Thyroid gland (tissue), 4 donors: ENCODE measurements at places on chromosomes 5 and 9. TPM values are rescaled to one million over a fixed set of nuclear protein-coding genes. Genes with fewer than 3 reads are reported as not detected.
A peak's percentile ranks its signal among the peaks of the same experiment; 100 is the strongest.

GRCh38 chr5:9930156-9930555 is 300.0 kb upstream of the TAS2R1 start:
- no peak for DNase-seq

GRCh38 chr9:92141144-92142129 is 26.2 kb upstream of the SPTLC1 start:
- peak; percentile 32 for DNase-seq

SPINK6 gene
- not detected for total RNA-seq

COL15A1 gene
- total RNA-seq: 10.8 TPM

PCDHB6 gene
- total RNA-seq: 1.1 TPM

GRCh38 chr9:91856419-91856818 is 93.6 kb downstream of the ROR2 start:
- no peak for DNase-seq

- no peak for DNase-seq
These were observed 2.1 kb downstream of the S1PR3 start for GRCh38 chr9:88993327-88993726.

TAF11L10 gene
- not detected for total RNA-seq

GRCh38 chr5:175663186-175664184 is 5.6 kb downstream of the HRH2 start:
- no peak for DNase-seq

GRCh38 chr5:78345485-78345884 is 14.9 kb upstream of the SCAMP1 start:
- no peak for DNase-seq

- no peak for DNase-seq
These were observed 8.4 kb downstream of the PDE6A start for GRCh38 chr5:149936044-149936699.

DNA sequence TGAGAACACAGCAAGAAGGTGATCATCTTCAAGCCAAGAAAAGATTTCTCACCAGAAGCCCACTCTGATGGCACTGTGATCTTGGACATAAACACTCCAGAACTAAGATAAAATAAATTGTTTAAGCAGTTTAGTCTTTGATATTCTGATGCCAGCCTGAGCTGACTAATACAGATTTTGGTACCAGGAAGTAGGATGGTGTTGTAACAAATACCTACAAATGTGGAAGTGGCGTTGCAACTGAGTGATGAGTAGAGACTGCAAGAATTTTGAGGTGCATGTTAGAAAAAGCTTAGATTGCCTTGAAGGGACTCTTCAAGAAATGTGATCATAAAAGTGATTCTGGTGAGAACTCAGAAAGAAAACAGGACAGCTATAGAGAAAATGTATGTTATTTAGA is 592.4 kb upstream of the DAB2 start:
- DNase-seq: no peak

SLC30A5 gene
- 76.1 TPM for total RNA-seq

DNA sequence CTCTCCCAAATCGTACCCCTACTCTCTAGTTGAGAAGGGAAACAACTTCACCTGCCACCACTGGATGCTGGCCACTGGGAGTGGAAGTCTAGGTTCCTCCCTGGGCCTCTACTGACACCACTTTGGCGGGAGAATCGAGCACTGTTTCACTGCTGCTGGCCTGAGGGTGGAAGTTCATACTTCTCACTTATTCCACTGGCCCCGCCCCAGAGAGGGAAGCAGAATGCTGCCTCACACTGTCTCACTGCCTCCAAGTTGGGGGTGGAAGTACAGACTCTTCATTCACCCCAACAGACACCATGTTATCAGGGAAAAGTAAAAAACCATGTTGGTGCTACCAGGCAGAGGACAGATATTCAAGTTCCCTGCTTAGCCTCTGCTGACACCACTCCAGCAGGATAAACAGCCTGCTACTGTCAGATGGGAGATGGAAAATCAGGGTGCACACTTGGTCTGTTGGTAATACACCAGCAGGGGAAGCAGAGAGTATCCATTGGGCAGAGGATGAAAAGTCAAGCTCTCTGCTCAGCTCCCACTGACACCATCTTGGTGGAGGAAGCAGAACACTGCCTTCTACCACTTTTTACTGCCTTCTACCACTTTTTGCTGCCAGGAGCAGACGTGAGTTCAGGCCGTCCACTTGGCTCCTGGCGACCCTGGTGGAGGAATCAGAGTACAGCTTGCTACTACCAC is 159.4 kb downstream of the SIL1 start:
- DNase-seq: no peak

PCDHA1 gene
- 0.13 TPM for total RNA-seq

DNA sequence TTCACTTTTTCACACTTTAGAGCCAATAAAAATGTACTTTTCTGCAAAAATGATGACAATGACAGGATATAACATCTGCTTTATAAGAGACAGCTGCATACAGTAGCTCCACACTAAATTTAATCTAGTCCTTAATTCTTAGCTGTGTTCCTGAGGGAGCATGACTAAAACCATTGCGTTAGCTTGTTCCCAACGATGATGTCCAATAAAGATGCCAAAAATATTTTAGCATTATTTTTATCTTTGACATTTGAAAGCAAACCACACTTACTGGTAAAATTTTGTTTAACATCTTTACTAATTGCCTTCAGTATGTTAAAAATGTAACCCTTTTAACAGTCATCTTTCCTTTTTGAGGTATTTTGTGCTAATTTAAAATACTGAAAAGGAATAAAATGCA is 382.7 kb downstream of the CHSY3 start:
- DNase-seq: no peak

GRCh38 chr5:74188351-74189105 is 452.0 kb downstream of the ENC1 start:
- no peak for DNase-seq

TXNDC15 gene
- 183 TPM for total RNA-seq

GRCh38 chr9:129624947-129625346 is 1.0 kb upstream of the NTMT1 start:
- no peak for DNase-seq

PCDHGA2 gene
- 5.7 TPM for total RNA-seq

GADD45G gene
- 8.3 TPM for total RNA-seq

GRCh38 chr9:83266666-83267496 is 203.9 kb upstream of the RASEF start:
- DNase-seq: peak; percentile 54

UBTD2 gene
- 28.6 TPM for total RNA-seq

GRCh38 chr5:86986837-86987236 is 280.8 kb upstream of the RASA1 start:
- no peak for DNase-seq

DNA sequence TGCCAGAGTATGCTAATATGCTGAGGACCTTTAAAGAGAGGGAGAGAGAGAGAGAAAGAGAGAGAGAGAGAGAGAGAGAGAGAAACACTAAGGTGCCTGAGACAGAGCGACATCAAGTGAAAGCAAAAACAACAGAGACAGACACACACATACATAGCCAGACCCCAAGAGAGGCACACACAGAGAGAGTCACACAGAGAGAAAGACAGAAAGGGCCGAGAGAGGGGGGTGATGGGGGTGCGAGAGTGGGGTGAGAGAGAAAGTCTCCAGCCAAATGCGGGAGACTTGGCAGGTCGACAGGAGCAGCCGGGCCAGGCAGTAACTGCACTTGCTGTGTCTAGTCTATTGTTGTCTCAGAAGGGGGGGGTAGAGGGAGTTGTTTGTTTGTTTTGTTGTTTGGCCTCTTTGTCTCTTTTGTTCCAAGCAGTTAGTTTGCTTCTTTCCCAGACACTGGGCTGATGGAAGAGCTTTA is 30.1 kb upstream of the NFIB start:
- peak; percentile 49 for DNase-seq

DMRT3 gene
- 5.5 TPM for total RNA-seq

SNCAIP gene
- 12.8 TPM for total RNA-seq

- no peak for DNase-seq
These were observed 142.9 kb downstream of the COX7C start for GRCh38 chr5:86760661-86761060.

- no peak for DNase-seq
These were observed 166.3 kb downstream of the C5orf15 start for GRCh38 chr5:133801955-133802751.

DNA sequence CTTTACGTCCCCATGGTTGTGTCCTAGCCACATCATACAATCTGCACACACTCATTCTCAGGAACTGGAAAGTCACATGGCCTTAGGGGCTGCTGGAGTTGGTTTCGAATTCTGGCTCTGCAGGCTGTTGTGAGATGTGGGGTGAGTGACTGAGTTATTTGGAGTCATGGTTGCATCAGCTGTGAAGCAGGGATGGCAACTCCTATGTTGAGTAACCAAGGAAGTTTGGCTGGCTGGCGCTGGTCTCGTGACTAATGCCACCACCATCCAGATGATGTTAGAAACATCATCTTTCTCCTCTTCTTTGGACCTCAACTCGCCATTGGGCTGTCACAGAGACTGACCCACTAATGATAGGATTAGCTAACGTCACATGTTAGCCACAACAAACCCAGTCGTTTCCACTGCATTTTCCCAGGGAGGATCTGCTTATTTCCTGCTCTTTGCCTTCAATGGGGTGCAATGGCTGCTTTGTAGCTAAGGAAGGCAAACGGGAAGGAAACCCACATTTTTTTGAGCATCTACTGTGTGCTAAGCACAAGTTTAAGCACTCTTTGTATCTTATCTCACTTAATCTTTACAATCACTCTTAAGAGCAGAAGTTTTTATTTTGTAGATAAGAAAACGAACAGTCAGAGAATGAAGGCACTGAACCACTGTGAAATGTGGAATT is 78.1 kb upstream of the UBTD2 start:
- no peak for DNase-seq

DNA sequence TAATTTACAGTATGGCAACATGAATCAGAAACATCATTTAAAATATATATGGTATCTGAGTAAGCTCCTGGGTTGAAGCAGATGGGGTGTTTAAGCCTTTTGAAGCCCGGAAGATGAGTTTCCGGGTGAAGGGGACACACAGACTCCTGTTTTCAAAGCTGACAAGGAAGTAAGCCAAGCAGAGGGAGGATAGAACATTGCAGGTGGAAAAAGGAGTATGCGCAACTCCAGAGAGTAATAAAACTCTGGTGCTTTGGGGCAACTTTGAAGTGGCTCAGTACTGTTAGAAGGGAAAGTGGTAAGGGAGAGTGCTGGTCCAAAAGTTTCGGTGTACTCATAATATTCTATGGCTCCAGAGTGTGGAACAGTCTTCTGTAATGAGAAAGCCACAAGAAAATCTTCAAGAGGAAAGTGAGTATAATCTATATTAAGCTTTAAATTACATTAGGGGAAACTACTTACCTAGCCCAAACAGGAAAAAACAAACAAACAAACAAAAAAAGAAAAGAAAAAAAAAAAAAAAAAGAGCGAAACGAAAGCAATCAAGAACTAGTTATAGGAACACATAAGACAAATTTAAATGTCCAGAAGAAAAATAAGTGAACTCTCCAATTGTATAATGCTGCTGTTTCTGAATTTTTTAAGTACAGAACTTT is 2.3 kb upstream of the ST8SIA4 start:
- DNase-seq: no peak

GRCh38 chr5:116372931-116373597 is 201.6 kb downstream of the SEMA6A start:
- no peak for DNase-seq

C5orf58 gene
- not detected for total RNA-seq

DOCK8 gene
- total RNA-seq: 10.1 TPM

DNA sequence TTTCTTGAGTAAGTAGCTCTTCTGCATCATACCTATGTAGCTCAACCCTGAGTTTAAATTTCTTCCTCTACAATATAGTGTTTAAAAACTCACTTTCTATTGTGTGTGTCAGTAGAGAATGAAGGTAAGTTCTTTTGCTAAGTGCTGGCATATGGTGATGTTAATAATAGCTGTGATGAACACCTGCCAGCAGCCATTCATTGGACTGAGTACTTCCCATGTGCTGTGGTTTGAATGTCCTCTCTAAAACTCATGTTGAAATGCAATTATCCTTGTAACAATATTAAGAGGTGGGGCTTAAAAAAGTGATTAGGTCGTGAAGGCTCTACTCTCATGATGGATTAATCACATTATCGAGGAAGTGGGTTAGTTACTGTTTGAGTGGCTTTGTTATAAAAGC is 645.2 kb upstream of the RGMB start:
- DNase-seq: no peak

GRCh38 chr5:36705055-36705454 is 98.6 kb downstream of the SLC1A3 start:
- DNase-seq: no peak

PAXX gene
- total RNA-seq: 53.1 TPM

PCDHGB7 gene
- 10.2 TPM for total RNA-seq

DNA sequence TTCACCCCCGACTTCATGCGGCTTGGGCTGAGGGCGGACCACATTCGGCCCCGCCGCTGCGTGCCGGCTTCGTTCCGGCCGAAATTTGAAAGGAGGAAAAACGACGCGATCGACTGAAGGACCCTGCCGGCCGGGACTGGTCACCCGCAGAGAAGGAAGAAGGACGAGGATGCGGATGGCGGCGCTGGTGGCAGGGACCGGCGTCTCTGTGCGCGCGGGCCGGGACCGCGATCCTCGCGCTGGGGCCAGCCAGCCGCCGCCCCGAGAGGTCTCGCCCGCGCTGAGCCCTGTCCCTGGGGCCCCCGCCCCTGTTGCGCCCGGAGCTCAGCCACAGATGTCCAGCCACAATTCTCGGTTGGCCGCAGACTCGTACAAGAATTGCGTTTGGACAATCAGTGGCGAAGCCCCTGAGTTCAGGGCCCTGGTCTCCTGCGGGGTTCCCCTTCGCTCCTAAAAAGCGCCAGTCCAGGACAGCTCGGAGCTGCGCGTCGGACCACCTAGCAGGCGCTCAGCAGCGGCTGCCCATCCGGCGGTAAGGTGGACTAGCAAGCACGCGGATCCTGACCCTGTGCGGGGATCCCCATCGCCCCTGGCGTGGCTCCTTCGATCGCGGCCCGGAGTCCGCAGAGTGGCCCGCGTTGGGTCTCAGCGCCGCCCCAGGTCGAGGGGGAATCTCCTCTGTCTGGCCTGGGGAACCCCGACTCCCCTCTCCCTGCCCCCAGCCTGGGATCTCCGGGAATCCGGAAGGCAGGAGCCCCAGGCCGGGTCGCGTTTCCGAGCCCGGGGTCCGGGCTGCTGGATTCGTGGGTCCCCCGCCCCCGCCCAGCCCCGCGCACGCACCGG is 21.3 kb downstream of the URM1 start:
- no peak for DNase-seq

GRCh38 chr9:115880221-115880885 is 273.2 kb upstream of the PAPPA start:
- no peak for DNase-seq

DNA sequence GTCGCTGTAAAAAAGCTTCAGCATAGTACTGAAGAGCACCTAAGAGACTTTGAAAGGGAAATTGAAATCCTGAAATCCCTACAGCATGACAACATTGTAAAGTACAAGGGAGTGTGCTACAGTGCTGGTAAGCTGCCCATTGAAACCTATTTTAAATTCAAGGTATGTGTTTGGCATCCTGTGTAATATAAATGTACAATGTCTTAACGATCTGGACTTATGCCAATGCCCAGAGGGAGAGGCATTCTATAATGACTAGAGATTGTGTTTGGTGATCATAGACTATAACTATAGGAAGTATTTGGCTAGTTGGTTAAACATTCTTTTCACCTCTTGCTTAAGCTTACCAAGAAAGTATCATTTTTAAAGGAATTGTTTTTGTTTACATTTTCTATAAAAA is 95.7 kb downstream of the INSL6 start:
- DNase-seq: no peak
